ENCODE measurements at places on chromosomes 4 and X.

DNA sequence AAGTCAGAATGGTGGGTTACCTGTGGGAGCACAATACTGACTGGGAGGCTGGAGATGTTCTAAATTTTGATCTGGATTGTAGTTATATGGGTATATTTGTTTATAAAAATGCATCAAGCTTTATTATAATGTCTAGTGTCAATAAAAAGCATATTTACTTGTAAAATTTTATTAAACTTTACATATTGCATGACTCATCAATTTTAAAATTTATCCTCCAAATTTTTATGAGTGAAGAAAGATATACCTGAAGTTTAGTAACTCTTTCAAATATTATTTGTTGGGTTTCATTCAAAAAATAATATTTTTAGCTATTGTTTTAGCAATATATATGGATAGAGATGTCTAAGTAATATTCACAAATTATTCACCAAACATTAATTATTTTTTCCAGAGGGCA, 103.0 kb downstream of the ANXA5 start:
- DNase-seq, result no peak

GRCh38 chr4:13212936-13213335, 271.2 kb downstream of the RAB28 start:
- no peak for DNase-seq

DNA sequence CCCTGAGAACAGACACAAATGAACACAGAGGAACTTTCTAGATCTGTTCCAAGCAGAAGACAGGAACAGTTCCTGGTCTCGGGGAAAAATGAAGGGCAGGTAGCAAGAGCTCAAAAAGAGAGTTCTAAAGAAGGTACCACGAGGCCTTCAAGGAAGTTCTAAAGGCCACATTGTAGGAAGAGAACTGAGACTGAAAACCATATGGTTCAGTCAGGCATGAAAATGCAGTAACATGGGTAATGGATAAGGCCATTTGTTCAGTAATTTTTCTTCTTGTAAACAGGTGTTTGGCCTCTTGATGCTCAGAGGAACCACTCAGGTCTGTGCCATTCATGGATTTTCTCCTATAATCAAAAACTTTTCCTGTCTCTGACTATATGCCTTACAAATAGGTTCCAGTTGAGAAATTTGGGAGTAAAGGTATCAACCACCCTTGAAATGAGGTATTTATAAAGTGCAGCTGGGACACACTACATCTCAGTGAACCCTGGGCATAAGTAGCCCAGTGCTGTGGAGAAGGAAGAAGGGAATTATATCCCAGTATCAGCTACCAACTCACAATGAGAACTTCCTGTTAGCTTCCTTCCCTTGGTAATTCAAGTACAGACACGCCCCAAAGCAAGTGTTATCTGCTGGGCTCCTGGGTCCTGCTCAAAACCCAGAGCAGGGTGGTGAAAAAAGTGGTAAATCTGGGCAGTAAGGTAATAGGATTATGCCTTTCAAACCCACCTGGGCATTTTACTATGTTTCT, 277.9 kb downstream of the KLHL13 start:
- no peak for DNase-seq

DNA sequence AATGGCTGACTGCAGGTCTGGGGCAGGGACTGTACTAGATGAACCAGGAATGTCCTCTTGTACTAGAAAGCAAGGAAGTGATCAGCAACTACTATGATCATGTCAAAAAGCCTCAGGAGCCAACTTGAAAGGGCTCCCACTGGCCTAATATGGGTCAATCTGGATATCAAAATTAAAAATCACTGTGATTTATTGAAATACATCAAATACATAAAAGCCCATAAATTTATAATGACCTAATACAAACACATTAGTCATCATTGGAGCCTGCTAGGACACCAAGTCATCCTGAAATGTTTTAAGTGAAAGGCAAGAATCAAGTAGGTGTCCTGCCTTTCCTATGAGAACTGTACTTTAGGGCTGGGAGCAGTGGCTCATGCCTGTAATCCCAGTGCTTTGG, 70.5 kb upstream of the KLHL13 start:
- no peak for DNase-seq

- peak; percentile 41 for DNase-seq
Observed at GRCh38 chrX:95057341-95057740, 1383.3 kb downstream of the FAM133A start.

DNA sequence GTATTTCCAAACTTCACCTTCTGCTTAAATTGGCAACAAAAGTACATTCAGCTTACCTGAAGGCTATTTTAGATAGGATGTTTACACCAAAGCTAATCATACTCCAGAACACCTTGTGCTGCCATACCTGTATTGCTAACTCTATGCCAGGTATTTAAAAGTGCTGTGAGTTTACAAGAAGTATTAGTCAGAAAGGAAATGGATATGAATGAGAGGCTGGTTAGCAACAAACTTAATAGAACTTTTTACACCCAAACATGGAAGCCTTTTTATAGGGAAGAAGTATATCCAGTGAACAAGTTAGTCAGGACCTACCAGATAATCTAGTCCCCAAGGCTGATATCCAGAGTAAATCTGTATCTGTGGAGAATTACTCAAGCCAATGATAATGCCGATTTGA, 131.2 kb upstream of the SPRY1 start:
- DNase-seq, result no peak

DNA sequence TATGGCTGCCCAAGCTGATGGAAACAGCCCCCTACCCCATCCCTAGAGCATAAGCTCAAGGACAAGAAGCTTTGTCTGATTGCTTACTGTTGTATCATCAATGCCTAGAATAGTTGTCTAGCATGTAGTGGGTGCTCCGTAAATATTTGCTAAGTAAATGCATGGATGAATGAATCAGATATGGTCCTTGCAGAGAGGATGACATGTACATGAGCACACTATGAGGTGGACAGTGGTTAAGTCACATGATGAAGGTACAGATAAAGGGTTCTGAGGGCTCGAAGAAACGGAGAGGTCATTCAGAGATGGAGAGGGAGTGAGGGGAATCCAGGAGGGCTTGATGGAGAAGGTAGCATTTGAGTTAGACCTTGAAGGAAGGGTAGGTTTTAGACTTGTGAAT, 214.2 kb downstream of the RBMX2 start:
- no peak for DNase-seq

Data from fibroblast of skin of right quadriceps (primary cell).